Stimulated activated naive B cell treated with anti-CD40 and anti-IgM and Interleukin-4, amounts not matched to agents 10 μg/mL and 1 μg/mL and 100 μg/mL, for 72 hours (primary cell): ENCODE measurements at places on chromosomes 13 and 19.

DNA sequence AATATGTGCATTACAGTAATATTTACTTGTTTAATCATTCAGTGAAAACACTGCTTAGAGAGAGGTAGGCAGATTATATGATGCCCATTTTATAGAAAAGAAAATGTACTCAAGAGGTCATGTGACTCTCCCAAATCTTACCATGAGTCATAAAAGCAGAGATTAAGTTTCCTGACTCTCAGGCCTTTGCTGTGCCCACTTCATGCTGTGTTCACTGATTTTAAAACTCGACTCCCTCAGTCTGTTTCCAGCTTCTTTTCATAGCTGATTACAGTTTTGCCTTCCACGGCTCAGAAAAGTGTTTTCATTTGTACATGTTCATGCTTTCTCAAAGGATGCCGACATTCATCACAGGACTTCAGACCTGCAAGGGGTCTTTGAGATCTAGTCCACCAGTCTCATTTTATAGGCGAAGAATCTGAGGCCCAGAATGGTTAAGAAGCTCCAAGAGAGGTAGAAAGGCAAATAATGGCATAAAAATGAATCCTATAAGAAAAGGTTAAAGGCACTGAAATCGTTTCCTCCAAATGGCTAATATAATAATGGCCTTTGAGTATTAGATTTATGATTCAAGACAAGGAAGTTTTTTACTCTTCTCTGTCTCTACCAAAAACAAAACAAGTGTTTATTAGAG, 9.0 kb upstream of the IPO5 start:
- DNase-seq = no peak

GRCh38 chr13:24063281-24063877, 97.1 kb upstream of the SPATA13 start:
- no peak for DNase-seq

- DNase-seq = no peak
Observed at GRCh38 chr19:56687031-56687430, 15.5 kb upstream of the ZNF835 start.

DNA sequence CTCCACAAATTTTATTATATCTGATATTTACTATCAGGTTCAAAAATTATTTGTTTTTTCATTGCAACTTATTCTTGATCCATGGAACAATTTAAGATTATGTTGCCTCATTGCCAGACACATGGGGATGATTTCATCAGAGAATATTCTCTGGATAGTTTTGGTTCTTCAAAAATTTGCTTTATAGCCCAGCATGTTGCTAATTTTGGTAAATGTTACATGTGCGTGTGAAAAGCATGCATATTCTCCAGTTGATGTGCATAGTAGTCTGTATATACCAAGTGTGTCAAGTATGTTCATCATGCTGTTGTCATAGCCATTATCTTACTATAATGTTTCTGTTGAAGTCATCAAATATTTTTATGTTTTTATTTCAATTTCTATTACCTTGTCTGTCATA, 122.3 kb downstream of the RFC3 start:
- DNase-seq = no peak

DNA sequence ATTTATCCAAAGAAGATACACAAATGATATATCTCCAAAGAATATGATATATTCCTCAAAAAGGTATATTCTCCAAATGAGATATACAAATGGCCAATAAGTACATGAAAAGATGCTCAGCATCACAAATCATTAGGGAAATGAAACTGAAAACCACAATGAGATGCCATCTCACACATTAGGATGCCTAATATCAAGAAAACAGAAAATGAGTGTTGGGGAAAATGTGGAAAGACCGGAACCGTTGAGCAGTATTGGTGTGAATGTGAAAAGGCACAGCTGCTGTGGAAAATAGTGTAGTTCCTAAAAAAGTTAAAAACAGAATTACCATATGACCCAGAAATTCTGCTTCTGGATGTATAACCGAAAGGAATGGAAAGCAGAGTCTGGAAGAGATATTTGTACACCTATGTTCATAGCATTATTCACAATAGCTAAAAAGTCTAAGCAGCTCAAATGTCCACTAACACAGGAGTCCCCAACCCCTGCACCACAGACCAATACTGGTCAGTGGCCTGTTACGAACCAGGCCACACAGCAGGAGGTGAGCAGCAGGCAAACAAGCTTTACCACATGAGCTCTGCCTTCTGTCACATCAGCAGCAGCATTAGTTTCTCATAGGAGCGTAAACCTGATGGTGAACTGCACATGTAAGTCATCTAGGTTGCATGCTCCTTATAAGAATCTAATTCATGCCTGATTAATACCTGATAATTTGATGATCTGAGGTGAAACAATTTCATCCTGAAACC, 291.9 kb downstream of the PCDH20 start:
- DNase-seq = no peak

- DNase-seq = no peak
Observed at GRCh38 chr19:19223060-19223459, 11.3 kb downstream of the NCAN start.

DNA sequence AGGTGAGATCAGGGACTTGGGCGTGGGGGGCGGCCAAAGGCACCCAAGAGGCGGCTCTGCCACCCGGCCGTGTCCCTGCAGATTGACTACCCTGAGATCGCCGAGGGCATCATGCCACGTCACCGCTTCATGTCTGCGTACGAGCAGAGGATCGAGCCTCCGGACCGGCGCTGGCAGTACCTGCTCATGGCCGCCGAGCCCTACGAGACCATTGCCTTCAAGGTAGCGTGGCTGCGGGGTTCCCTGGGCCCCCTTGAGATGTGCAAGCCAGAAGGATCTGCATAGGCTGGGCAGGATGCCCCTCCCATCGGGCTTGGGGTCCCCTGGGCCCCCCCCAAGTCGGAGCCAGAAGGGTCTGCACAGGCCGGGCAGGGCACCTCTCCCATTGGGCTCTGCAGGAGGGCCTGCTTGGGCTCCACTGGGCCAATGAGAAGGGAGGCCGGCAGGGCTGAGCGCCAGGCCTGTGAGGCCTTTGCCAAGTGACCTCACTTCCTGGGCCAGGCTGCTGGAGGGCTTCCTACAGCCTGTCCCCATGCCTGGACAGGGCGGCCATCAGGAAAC, 2.2 kb upstream of the AMH start:
- no peak for DNase-seq

DNA sequence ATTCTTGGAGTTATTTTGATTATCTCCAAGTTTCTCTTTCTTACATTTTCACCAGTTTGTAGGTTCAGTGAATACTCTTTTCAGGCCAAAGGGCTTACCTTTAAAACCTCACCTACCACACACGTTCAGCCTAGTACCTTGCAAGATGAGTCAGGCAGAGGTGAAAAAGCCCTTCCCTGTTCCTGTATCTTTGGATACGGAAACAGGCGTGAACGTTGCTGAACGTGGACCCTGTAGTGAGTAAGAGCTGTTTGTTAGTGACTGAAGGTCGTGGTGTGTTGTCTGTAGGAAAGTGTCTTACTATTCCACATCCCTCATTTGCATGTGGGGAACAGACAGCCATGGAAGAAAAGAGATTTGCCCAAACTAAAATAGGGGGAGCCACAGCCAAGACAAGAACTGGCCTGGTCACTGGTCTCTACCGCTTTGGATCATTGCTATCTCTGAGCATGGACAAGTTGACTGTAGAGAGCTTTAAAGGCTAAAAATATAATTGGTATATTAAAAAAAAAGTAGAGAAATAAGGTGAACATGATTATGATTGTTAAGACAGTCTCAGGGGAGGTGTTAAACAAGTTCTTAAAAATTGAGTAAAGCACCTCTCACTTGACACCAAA, 3.5 kb downstream of the CEBPG start:
- DNase-seq = no peak

DNA sequence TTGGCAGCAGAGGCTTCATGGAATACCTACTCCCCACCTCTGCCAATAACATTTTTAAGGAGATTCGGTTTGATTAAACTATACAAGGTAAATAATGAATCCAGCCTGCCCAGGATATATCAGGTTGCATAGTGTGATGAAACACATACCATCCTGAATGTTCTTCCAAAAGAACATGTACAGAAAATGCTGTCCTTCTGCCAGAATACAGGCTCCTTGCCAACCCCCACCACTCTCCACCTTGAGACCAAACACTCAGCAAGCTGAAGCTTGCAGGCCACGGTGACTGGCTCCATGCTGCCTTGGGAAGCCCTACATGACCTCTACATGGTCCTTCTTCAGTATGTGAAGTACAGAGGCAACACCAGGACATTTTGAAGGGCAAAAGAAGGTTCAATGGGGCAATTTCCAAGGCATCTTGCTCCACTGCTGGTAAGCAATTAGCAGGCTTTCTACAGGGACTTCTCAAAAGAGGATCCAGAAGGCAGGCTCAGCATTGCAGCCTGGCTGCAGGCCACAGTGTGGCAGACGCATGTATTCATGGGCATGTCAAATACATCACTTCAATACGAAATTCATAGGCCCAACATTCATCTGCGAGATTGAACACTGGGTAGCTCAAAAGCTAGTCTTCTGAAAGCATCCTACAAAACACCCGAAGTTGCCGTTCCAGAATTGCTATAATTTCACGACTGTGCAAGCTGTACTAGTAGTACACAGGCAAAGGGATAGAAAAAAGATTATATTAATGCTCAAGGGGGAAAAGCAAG, 62.4 kb upstream of the SERP2 start:
- no peak for DNase-seq

- DNase-seq = no peak
Observed at GRCh38 chr13:114144606-114145244, 12.3 kb upstream of the RASA3 start.

- DNase-seq = no peak
Observed at GRCh38 chr13:109096101-109096500, 466.7 kb downstream of the MYO16 start.

- DNase-seq = no peak
Observed at GRCh38 chr13:66663711-66664110, 566.4 kb downstream of the PCDH9 start.

DNA sequence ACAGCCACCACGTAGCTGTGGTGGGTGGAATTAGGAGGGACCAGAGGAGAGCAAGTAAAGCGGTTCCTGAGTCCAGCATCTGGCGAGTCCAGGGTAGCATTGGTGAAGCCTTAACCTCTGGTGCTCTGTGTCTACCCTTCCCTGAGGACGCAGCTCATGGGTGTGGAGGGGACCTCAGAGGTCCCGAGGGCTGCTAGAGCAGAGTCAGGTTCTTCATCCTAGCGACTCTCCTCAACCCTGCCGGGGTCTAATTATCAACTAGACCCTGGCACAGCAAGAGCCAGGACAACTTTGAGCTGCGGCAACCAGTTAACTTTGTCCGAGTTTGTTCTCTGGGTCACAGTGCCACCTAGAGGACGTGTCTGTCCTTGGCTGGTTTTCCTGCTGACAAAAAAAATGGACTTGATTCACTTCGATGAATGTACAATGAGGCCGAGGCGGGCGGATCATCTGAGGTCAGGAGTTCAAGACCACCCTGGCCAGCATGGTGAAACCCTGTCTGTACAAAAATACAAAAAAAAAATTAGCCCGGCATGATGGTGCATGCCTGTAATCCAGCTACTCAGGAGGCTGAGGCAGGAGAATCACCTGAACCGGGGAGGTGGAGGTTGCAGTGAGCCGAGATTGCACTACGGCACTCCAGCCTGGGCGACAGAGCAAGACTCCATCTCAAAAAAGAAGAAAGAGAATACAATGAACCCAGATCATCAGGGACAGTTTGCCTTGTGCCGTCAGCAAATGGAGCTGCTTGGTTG, 25.0 kb downstream of the TSSK6 start:
- peak; percentile 67 for DNase-seq

DNA sequence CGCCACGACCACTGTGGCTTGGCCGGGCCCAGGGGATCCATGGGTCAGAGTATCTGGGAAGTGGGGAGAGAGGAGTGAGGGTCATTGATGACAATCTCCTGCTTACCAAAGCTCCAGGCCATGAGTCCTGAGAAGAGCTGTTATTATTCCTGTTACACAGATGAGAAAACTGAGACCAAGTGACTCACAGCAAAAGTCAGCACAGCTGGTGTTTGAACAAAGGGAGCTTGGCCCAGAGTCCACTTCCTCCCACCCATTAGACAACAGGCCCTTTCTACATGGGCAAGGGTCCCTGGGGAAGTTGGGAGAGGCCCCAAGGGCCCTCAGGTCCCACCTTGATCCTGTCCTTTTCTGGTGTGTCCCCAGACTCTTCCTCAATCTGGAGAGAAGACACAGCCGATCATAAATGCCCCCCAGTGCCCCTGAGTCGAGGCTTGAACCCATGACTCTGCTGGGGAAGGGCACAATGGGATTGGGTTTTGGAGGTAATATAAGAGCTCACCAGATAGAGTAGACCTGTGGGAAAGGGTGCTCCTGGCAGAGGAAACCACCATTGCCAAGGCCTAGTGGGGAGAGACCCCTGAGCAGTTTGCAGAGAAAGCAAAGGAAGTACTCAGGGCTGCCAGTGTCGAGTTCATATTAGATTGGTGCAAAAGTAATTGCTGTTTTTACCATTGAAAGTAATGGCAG, 6.8 kb downstream of the FUT6 start:
- no peak for DNase-seq

- no peak for DNase-seq
Observed at GRCh38 chr13:63693696-63694095, 2278.0 kb upstream of the PCDH20 start.

DNA sequence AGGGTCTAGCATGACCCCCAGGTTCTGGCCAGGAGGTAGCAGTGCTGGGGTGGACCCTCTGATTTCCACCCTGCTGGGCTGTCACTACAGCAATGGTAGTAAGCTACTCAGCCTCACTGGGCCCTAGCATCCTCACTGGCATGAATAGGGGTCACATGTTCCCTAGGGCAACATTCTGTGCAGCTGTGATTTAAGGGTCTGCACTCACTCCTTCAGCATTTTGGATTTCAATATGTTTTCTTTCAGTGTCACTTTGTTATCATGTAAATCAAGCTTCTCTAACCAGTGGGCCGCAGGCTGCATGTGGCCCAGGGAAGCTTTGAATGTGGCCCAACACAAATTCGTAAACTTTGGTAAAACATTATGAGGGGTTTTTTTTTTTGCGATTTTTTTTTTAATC, 57.8 kb downstream of the SPATA13 start:
- no peak for DNase-seq

GRCh38 chr19:30790056-30790680, 418.0 kb downstream of the ZNF536 start:
- no peak for DNase-seq

DNA sequence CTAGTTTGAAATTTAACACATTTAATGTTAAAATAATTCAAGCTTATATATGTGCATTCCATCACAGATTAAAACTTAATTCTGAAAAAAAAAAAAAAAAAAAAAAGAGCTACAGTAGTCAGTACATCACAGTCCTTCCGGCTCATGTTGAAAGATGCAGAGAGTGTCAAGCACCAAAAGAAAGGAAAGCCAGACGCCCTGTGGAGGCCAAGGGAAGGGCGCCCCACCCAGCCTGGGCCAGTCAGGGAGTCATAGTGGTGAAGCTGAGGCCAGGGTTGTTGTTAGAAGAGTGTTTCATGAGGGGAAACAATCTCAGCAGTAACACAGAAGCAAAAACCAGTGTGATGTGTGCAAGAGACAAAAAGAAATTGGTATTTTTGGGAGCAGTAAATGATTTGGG, 375.3 kb downstream of the MTUS2 start:
- no peak for DNase-seq
